ENCODE measurements at places on chromosomes 3 and 15.

DNA sequence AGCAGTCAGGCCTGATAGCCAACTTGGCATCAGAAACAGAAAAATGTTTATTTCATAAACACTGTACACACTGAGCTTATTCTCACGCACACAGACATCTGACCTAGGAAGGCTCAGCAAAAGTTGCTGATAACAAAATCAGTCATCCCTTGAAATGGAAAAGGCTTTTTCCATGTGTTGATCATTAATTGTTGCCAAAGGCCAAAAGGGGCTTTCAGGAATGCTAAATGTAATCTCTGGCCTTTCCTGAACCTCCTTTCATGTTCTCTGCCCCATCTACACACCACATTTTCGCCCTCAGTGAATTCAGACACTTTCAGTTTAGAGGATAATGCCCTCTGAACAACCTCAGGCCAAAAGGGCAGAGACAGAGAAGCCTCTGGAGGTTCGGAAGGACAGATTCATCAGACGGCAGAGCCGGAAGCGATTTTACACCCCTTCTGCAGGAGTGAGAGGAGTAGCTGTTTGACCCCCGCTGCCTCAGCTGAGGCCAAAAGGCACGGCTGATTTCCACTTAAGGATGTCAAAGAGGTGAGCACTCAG lies 14.5 kb downstream of the RTP4 start:
- DNase-seq: no peak

DNA sequence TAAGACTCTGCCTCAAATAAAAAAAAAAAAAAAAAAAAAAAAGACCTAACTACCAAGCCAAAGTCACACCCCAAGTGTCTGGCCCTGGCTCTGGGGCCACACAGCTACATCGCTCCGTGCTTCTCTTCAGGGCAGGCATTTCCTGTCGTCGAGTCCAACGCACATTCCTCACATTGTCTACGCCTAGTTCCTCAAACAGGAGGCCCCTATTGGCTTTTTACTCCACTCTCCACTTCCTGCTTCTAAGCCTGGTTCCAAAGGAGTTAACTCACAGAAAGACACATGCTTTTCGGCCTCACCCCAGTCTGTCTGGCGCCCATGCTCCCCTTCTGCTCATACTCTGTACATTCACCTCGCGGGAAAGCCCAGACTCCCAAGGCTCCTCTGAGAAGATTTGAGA lies 28.8 kb downstream of the KNG1 start:
- no peak for DNase-seq

DNA sequence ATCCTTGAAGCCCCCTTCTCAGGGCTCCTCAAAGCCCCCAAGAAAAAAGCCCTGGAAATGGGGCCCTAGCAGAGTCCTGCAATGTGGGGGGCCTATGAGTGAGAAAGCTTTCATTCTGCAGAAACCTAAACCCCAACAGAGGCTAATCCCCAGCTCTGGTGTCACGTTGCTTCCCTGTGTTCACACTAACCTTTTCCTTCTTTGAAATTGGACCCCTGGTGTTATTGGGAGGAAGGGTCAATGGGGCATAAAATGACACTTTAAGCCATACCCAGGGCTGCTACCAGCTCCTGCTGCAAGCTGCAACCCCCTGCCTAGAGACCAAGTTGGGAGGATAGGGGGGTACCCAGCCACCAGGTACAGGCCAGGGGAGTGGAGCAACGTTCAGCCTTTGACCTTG lies 2.1 kb downstream of the CYP1A2 start:
- no peak for DNase-seq

DNA sequence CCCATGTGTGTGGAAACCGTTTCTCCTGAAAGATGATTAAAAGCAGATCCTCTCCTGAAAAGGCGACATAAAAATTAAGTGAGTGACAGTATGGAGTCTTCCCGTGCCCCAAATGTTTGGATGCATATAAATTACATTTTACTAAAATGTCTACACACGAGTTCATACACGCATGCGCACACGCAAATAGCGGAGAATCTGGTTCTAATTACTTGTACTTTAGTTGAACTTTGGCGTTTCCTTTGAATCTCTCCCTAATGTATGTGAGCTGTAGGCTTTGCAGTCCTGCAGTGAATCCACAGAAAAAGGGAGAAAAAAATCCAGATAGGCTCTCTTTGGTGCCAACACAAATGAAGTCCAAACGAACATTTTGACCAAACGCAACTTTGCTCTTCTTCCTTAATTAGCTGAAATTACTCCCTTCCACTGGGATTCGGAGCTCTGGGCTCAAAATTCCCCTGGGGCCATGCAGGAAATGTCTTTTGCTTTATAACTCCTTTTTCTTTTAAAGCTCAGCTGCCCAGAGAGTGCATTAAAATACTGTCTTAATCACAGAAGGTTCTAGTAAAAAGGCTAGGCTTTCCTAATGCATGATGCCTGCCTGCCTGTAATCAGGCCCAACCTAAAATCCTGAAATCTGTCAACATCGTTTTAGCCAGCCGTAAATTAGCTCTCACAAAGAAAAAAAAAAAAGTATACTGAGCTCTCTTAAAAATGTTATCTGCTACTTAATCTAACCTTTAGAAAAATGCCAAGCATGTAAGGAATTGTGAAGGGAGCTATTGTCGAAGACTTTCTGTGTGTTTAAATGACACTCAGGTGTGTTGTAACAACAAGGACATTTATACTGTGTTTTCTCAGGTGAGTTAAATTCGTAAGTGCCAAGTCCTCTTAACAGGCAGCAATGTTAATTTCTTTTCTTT lies 26.2 kb downstream of the RARB start:
- no peak for DNase-seq

DNA sequence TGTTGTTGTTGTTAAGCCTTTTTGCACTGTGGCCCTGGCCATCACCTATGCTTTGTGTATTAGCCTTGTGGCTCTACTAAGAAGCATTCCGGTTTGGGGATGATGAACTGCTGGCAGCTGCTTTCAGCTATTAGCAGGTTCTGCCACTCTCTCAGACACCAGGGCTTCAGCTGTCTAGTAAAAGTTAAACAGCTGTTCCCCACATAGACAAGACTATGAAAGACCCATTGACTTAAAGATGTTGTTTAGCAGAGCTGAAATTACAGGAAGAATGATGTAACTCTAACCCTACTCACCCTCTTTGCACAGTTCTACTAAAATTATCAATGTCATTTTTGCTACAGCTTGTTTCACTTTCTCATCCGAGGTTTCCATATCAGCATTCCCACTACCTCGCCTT lies 131.2 kb upstream of the CGNL1 start:
- DNase-seq: no peak

GRCh38 chr15:57496946-57497869 lies 94.5 kb upstream of the MYZAP start:
- DNase-seq: no peak

DNA sequence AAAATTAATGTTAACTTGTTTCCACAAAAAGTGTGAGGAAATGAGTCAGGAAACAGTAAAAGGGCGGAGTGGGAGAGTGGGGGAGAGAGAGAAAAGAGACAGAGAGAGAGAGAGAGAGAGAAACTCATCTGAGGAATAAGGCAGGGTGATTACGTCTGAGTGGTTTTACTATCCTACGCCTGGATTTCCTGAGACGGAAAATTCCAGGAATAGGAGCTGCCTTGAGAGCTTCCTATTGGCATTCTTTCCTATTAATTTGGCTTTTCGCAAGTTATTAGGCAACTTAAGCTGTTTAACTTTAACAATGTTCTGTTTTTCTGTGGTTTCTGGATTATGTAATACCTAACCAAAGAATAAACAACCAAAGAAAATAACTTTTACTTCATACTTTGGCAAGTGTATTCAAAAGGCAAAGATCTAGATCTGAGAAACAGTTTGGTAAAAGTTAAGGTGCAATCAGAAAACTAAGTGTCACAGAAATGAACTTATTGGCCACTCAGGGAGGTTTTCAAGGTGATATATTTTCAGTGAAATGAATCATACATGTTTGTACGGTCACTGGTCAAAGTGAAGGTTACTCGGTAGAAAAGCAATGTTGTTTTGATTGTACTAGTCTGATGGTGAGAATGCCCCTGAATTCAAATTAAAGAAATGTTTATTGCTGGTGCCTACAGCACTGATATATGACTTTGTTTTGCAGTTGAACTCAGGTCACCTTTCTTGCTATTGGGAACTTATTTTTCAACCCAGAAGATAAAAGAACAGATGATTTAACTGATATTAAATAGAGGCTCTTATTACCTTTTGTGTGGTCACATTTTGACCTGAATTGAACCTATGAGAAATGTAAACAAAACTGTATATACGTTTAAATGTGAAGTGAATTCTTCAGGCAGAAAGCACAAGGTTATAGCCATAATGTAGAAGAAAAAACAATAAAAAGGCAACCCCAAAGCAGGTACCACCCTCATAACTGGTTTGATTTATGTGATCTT lies 39.9 kb upstream of the TNFSF10 start:
- no peak for DNase-seq

DNA sequence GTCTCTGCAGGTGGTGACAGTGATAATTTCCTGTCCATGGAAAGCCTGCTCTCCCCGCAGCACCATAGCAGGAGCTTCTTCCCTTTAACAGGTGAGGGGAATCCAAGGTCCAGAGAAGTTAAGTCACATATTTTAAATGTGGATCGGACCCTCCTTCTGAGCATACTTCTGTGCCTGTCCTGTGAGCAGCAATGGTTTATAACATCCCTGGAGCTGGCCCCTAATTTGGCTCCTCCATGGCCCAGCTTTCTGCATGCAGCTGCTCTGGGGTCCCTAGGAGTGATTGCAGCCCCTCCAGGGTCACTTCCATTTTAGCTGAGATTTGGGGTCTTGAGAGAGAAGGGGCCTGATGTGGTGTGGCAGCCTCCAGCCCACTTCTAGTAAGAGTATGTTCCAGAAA lies 127.8 kb downstream of the EEFSEC start:
- no peak for DNase-seq

DNA sequence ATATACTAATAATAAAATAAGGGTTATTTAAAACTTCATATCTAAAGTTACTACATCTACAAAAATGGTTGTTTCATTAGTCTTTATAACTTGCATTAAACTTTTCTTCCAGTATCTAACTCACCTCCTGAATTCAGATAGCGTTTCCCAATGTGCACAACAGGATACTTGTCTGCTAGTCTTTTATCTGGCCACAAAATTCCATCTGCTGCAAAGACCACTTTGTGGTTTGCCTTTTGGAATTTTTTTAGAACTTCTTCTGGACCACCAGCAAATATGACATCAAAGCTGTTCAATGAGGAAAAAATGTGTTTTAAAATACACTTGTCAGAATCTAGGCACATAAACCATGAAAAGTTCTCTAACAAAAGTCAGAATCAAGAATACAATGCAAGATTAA lies 50.8 kb downstream of the PLOD2 start:
- DNase-seq: no peak

DNA sequence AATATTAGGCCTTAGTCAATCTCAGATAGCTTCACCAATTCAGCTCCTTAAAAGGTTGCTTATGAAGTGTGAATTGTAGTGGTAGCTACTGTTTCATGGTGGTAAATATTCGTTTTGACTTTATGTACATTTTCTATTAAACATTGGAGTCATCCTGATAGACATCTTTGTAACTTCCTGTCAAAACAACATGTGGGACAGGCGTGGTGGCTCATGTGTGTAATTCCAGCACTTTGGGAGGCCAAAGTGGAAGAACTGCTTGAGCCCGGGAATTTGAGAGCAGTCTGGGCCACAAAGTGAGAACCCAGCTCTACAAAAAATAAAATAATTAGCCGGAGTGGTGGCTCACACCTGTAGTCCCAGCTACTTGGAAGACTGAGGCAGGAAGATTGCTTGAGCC lies 2.0 kb upstream of the TRIM59 start:
- no peak for DNase-seq

DNA sequence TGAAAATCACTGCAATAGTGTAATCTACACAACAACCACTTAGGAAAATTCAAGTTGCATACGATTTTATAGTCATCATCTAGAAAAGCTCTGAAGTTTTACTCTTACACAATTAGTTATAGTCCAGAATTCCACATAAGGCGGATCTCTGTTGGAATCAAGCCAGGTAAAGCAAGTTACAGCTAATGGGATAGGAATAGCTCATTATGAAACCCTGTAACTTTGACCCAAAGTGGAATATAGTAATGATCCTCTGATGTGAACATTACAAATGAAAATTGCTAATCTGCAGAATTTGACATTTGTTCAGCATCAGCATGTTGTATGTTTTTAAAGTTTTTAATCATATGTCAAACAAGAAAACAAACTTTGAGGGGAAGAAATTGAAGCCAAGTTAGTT lies 4.4 kb downstream of the CERS3 start:
- no peak for DNase-seq

DNA sequence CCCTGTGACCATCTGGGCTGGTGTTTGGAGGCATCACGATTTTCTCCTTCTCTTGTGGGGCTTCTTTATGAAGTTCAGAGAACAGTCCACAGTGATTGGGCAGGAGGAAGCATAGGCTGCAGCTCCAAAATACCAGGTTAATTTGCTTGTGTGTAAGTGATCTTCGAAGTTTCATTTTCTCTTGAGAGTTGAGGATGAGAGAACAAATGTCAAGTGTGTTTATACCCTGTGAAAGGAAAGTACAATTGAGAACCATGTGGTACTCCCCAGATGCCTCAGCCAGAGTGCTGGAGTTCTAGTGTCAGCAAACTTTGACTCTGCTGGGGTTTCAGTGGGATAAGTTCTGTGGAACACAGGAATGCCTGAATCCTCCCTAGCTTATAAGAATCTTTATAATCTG lies 357.1 kb upstream of the CFAP20DC start:
- DNase-seq: no peak

- DNase-seq: no peak
These were observed 1181.9 kb downstream of the ROBO2 start for GRCh38 chr3:78221796-78222195.

DNA sequence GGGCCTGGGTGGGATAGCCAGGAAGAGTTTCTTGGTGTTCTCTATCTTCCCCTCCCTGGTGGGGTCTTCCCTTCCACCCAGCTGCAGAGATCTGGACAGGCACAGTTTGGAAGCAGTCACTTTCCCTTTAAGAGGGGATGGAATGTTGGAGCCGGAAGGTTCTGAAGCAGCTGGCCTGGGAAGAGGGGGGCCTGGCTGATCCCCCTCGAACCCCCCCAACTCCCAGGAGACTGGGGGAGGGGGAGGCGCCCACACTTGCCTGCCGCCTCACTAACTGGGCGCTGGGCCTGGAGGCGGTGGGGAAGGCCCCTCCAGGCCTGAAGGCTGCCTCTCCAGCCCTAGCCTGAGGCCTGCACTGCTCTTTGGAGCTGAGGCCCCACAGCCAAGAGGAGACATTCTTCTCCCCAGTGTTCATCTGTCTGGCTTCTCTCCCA lies 1.4 kb downstream of the DVL3 start:
- peak; percentile 39 for DNase-seq

DNA sequence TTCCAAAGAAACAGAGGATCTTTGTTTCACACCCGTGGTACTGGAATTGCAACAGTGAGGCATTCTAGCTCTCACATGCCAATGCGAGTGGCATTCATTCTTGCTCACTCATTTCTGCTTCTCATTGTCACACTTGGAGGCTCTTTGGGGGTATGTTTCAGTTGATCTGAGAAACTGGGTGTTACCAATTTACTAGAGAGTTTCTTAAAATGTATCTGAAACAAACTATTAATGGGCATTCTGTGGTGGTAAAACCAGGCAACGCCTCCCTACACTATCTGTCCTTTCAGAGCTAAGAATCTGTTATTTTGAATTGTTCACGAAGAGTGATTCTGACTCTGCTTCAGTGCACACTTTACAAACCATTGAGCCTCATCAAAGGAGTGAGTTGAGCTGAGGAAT lies 140.6 kb upstream of the BHLHE40 start:
- no peak for DNase-seq

- no peak for DNase-seq
These were observed 233.9 kb upstream of the ZBTB20 start for GRCh38 chr3:115380883-115381572.

GRCh38 chr15:85414037-85414436 lies 33.6 kb downstream of the AKAP13 start:
- no peak for DNase-seq

Measured in NCI-H446 (cell line).